ENCODE measurements at places on chromosomes 7 and 10. TPM values are rescaled to one million over a fixed set of nuclear protein-coding genes. Genes with fewer than 3 reads are reported as not detected.

GRCh38 chr7:19442016-19442785, 266.6 kb downstream of the POLR1F start:
- DNase-seq, result no peak

DNA sequence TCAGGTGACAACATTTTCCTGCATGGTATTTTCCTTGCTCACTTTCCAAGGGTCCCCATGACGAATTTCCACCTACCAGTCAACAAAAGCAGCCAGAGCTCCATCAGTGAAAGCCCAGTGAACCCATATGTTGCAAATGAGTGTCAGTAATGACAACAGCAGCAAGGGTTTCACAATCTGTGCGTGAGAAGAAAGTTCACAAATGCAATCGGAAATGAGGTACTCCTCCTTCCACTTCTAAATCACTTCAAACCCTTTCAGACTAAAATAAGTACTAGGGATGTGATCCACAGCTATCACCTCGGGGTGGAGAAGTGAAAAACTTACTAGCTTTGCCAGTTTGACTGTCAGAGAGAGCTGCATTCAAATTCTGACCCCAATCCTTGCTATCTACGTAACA, 55.6 kb upstream of the BET1 start:
- DNase-seq, result no peak

DNA sequence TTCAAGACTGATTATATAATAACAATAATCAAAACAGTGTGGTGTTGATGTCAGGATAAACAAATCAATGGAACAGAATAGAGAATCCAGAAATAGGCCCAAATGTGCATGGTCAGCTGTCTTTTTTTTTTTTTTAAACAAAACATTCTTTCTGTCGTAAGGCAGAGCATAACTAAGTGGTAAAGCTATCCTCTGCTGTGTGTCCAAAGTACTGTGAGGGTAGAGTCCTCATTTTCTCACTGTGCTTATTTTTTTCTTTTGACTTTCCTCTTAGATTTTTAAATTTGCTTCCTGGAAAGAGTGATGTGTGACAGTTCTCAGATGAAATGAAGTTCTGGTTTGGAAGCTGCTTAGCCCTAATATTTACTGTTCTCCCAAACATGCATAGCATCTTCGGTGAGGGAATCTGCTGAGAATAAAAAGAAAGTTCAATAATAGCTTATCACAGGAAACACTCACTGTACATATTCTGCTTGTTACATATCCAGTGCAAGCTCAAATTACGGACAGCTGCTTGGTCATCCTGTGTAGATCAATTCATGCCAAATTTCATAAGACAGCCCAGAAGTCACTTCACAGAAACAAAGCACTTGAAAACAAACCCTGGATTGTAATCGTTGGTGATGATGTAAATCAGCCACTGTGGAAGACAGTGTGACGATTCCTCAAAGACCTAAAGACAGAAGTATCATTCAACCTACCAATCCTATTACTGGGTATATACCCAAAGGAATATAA, 423.9 kb downstream of the NEBL start:
- DNase-seq, result no peak

GPRIN2 gene
- 4.2 TPM for polyA plus RNA-seq

DNA sequence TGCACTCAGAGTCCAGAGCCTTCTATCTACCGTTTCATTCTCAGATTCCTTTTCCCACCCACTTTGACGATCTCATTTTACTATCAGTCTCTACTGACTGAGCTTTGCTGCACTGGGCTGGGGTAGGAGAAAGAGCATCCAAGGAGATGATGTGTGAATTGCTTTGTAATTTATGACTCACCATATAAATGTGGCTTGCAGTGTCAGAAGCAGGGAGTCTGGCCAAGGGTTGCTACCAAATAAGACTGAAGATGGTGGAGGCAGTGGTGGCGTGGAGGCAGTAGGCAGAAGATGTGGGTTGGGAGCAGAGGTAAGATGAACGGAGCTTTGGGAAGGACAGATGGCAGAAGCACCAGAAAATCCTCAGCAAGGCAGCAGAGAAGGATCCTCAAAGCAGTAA, 73.3 kb upstream of the AGK start:
- DNase-seq, result no peak

Measured in right renal pelvis (tissue), 4 donors.